ENCODE measurements at places on chromosomes 11 and 22.
A peak's percentile ranks its signal among the peaks of the same experiment; 100 is the strongest.

DNA sequence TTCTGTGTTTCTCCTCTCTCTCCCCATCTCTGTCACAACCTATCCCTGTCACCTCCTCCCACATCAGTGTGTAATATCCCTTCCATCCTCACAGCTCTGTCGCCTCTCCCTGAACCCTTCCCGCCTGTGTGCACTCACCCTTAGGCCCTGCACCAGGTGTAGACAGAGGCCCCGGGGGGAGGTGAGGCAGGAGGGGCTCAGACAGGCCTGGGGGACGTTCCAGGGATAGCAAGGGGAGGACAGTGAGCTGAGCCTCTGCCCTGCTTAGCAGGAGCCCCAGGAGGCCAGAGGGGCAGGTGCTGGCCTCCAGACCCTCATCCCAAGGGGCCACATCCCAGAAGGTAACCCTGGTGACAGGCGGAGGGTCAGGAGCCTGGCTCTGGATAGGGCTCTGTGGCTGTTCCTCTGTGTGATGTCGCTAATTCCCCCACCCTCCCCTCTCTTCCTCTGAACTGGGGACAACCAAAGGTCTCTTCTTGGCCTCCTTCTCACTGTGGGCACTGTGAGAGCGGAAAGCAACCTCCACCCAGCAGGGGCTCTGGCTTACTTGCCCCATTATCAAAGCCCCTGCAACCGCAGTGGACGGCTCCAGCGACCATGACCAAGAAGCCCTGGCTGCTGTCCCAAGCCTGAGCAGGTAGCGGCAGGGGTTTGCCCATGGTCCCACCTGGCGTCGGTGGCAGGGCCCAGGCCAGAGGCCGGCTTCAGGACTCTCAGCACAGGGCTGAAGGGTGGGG is 35.7 kb downstream of the KCNJ4 start:
- DNase-seq, result no peak

DNA sequence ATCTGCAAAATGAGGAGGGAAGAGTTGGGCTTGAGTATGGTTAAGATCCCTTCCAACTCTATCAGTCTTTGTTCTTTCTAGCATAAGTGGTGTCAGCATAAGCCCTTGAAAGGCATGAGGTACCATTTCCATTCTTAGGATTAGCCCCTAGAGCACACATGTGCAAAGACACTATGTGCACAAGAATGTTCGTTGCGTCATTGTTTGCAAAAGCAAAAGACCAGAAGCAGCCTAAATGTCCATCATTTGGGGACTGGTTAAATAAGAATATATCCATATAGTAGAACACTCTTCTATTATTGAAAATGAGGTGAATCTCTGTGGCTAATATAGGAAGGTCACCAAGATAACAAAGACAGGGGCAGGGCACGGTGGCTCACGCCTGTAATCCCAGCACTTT is 10.0 kb upstream of the KCTD14 start:
- DNase-seq, result no peak

GRCh38 chr11:20088397-20089225 is 71.7 kb downstream of the DBX1 start:
- DNase-seq, result no peak

DNA sequence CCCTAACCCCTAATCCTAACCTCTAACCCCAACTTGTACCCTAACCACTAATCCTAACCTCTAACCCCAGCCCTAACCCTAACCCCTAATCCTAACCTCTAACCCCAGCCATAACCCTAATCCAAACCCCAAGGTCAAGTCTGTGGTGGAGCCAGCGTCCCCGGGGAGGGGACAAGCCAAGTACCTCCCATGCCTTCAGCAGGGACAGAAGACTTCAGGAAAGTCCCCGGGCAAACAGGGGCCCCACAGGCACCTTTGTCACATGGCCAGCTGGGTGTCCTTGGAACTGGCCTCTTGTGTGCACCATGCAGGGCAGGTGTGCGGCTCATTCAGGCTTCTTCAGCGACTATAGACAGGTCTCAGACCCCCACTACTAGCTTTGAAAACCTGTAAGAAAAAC is 555.8 kb downstream of the BRD1 start:
- DNase-seq, result no peak

GRCh38 chr22:29479417-29480261 is at the start of gene NEFH:
Gene NEFH, plus strand, starts transcription at chr22:29480218. Its CDS starts 45 bp downstream, at chr22:29480263.
- DNase-seq, result no peak

GRCh38 chr11:127000291-127000968 is at the start of gene KIRREL3:
Gene KIRREL3, minus strand, starts transcription at chr11:127000770.
- DNase-seq, result no peak

DNA sequence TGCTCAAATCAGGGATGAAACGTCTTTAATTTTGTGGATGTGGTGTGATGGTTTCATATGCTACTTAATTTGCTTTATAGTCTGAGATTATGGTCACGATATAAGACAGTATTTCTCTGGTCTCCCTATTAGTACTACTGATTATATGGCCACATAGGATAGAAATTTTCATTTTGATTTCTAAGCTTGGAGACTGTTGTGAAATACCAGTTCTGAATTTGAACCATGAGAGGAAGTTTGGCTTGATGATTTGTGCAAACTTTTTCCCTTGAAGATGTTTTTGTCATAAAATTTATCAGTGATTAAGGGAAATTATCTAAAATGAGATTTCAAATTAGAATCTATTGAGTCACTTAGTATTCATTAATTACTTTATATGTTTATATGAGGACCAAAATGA is 2.7 kb downstream of the RNF169 start:
- DNase-seq, result no peak

DNA sequence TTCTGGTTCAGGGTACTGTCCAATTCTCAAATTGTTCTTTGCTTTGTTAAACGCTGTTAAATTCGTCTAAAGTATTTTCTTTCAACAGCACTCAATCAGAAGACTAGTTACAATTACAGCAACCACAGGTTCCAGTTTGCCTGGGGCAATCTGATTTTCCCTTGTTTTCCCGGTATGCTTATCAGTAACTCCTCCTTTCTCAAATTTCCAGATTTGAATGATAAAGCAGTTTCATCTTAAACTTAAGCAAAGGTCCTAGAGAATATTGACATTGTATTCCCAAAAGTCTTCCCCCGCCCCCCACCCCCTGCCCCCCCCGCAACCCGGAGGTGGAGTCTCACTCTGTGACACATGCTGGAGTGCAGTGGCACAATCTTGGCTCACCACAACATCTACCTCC is 10.5 kb upstream of the USP28 start:
- DNase-seq, result no peak

DNA sequence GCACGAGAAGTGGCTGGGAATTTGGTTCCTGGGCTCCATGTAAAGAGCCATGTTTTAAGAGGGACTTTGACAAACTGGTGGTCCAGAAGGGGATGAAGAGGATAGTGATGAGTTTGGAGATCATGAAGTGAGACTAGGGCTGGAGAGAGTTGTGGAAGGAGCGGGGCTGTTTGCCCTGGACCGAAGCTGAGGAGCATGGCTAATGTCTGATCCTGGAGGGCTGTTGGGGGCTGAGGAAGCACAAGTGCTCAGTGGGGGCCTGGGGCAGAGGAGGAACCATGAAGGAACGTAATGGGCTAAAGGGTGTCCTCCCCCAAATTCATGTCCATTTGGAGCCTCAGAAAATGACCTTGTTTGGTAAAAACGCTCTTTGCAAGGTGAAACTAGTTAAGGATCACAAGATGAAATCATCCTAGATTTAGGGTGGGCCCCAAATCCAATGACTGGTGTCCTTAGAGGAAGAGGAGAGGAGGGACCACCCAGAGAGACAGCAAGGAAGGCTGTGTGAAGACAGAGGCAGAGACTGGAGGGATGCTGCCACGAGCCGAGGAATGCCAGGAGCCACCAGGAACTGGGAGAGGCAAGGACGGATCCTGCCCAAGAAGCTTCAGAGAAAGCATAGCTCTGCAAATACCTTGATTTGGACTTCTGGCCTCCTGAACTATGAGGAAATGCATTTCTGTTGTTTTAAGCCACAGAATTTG is 107.3 kb upstream of the LMO1 start:
- DNase-seq, result no peak

GRCh38 chr11:31218847-31219246 is 150.7 kb downstream of the DCDC1 start:
- DNase-seq, result no peak

DNA sequence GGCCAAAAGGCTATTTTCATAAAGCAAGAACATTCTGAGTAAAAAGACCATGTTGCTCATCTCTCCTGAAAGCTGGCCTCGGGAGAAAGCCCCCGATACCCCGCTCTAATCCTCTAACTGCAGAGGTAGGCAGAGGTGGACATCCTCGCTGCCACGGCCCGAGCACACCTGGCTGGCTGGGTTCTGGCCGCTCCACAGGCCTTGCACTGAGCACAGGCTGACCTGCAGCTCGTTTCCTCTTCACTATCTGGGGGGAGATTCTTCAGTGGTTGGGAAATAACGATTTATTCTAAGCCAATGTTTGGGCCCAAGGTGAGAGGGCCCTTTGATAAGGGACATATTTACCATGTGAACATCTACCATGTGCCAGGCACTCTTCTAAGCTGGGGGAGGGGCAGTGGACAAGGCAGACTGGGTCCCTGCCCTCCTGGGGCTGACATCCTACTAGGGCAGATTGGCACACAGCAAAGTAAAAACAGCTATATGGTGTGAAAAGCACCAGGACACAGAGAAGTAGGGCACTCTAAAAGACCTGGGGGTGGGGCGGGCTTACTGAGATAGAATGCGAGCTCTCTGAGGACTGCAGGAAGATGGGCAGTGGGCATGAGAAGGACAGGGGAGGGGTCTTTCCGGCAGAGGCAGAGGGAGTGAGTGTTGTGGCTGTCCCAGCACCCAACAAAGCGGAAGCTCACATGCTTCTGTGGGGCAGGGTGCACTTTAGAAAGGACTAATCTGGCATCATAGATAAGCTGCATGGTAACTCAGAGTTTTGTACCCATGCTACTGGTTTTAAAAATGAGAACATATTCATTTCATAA is 65.5 kb upstream of the ARFGAP3 start:
- no peak for DNase-seq

DNA sequence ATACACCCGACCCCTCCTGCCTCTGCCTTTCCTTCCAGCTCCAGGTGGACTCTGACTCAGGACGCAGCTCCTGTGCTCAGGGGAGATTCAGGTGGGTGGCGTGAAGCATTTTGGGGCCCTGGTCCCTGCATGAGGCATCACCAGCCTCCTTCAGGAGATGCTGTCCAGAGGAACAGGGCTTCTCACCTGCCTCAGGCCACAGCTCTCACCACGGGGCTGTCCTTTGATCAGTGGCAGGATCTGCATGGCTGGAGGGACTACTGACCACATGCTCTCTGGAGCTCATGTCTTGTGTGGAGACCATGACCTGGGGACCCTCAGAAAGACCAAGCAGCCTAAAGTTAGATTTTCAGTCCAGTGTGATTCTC is 58.8 kb downstream of the GGTLC2 start:
- DNase-seq, result no peak

GRCh38 chr11:8339592-8340022 is 75.9 kb upstream of the LMO1 start:
- no peak for DNase-seq

GRCh38 chr22:24867323-24868022 is 61.5 kb downstream of the SGSM1 start:
- no peak for DNase-seq

- peak; percentile 87 for DNase-seq
Measured at GRCh38 chr22:45007391-45008185, 2.2 kb downstream of the PHF21B start.

Measured in progenitor cell of endocrine pancreas (in vitro differentiated cells).